ENCODE measurements at places on chromosomes 16 and 17.

DNA sequence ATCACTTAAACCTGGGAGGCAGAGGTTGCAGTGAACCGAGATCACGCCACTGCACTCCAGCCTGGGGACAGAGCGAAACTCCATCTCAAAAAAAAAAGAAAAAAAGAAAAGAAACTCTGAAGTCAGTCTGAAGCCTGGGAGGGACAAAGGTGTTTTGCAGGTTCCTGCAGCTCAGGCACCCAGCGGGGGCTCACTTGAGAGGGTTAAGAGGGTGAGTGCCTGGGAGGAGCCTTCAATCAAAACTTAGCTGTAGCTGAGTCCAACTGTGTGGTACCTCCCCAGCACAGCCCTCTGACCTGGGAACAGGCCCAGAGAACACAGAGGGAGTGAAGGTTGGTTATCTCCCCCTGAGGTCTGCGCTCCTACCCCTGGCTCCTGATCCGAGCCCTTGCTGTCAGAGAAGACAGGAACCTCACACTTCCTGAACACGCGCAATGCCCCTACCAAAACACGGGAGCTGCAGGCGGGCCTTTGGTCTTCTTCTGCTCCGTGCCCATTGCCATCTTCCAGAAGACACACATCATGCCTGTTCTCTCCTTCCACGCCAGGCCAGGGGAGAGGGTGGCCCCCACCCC, 20.4 kb upstream of the ZC3H18 start:
- DNase-seq, result no peak

- DNase-seq, result no peak
Observed at GRCh38 chr16:56998861-56999260, 9.5 kb downstream of the NLRC5 start.

DNA sequence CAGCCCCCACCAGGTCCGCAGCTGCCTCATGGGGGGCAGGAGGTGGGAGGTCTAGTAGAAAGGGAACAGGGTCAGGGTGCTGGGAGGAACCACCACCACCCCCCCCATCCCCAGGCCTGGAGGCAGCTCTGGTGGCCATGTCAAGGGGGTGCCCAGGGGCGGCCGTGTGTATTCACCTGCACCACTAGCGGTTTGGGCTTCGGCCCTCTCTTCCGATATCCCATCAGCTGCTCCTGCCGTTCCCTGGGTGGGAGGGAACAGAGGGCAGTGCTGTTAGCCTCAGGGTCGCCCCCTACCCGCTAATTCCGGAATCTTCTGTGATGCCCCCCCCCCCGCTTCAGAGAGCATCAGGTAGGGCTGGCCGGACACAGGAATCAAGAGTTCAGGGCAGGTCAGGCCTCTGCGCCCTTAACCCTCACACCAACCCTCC, 3.8 kb downstream of the CBX4 start:
- DNase-seq, result no peak

GRCh38 chr17:42883802-42884558, 16.6 kb upstream of the G6PC1 start:
- no peak for DNase-seq

DNA sequence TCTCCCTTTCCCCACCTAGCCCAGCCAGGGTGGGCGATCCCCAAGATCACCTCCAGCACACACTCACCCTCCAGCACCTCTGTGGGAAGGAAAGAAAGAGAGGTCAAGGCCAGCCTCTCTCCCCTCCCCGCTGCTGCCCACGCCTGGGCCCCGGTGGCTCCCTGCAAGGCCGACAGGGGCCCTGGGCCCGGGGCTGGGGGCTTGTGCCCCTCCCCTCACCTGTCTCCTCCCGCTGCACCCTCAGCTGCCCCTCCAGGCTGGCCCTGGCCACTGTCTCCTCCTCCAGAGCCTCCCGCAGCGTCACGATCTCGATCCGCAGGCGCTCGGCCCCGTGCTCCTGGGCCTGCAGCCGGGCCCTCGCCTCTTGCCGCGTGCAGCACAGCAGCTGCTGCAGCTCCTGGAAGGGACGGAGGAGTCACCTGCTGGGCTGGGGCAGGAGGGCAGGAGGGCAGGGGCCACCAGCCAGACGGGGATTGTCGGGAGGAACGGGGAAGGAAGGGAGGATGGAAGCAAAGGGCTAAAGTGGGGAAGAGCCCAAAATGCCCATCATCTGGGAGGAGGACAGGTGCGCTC, 19.2 kb downstream of the RABEP2 start:
- no peak for DNase-seq

DNA sequence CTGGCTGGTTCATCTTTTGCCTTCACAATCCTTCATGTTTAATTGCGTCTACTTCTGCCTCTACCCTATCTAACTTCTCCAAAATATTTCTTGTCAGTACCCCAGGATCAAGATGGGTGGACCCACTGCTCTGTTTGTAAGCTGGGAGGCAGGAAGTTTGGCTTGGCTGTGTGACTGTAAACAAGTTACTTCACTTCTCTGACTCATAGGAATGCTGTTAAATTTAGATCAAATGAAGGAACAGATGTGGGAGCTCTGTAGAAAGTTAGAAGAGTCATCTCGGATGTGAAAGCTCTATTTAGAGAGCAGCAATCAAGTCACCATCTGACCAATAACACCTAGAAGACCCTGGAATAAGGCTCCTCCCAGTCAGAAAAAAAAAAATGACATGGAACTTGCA, 55.2 kb upstream of the MRTFB start:
- DNase-seq, result peak; percentile 29

GRCh38 chr16:21239646-21240045, 6.1 kb downstream of the ANKS4B start:
- no peak for DNase-seq

GRCh38 chr17:47603830-47604597, 45.7 kb upstream of the KPNB1 start:
- no peak for DNase-seq

DNA sequence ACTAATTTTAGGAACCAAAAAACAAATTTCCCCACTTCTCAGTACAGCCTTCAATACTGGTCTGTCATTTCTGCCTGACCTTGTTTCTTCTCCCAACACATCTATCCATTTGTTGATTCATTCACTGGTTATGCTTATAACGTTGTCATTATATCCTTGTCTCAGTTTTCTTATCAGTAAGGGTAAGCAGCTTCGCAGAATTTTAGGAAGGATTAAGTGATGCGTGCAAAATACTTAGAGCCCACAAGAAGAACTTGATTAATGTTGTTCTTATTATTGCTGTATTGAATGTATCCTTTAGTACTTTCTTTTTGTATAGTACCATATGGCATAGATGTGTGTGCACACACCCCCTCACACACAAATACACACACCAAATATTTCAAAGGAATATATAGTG, 403.5 kb upstream of the HSBP1 start:
- no peak for DNase-seq

- DNase-seq, result no peak
Observed at GRCh38 chr16:8742068-8742467, 55.4 kb downstream of the TMEM186 start.

All from pons (tissue), 1 donor.